Vagina (tissue), 2 donors: ENCODE measurements at places on chromosomes 1 and 21. TPM values are rescaled to one million over a fixed set of nuclear protein-coding genes. Genes with fewer than 3 reads are reported as not detected.

OR2L3 gene
- total RNA-seq: not detected

FMO3 gene
- 0.98 TPM for total RNA-seq

DNA sequence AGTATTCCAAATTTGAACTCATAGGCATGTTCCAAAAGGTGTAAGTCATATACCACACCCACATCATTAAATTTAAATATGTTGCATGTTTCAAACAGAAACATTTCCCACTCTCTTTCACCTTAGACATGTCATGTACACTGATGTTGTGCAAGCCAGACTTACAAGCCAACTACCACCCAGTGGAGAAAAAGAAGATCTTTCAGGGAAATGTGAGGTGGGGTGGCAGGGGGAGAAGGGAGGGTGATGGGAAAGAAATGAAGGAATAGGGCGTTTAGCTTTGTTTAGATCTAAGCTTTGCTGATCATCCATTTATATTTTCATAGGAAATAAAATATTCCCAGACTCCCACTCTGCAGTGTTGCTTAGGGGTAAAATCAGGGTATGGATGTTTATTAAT is 1.6 kb downstream of the NEGR1 start:
- DNase-seq: no peak

FCRL2 gene
- not detected for total RNA-seq

GRCh38 chr1:207999972-208000371 is 89.0 kb upstream of the CD34 start:
- peak; percentile 79 for DNase-seq

GRCh38 chr1:72283022-72283306 is 625 bp upstream of the NEGR1 start:
- DNase-seq: no peak

DNA sequence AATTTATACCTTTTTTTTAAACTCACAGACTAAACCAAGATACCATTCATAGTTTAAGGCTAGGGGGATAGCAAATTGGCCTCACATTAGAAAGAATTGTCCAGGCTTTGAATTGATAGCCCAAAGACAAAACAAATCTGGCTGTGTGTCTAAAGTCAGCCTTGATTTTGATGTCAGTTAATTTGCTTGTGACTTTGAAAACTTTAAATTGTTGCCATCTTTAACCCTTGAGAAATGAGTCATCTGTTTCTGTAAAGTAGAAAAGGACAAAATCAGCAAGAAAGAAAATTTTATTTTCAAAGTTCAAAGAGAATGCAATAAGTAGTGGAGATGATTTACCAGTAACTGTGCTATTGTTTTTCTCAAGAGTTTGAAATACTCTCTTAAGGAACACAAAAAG is 184.5 kb downstream of the RGS7 start:
- no peak for DNase-seq
